ENCODE measurements at places on chromosomes 3 and 15. TPM values are rescaled to one million over a fixed set of nuclear protein-coding genes. Genes with fewer than 3 reads are reported as not detected.

SCN5A gene
- polyA plus RNA-seq: 0.97 TPM

ACTRT3 gene
- polyA plus RNA-seq: 5.2 TPM

ZNF502 gene
- polyA plus RNA-seq: 14.0 TPM

ZMYND10 gene
- polyA plus RNA-seq: 4.1 TPM

TMC3 gene
- polyA plus RNA-seq: 0.10 TPM

UCN2 gene
- polyA plus RNA-seq: 0.25 TPM

KBTBD13 gene
- polyA plus RNA-seq: 0.06 TPM

DNA sequence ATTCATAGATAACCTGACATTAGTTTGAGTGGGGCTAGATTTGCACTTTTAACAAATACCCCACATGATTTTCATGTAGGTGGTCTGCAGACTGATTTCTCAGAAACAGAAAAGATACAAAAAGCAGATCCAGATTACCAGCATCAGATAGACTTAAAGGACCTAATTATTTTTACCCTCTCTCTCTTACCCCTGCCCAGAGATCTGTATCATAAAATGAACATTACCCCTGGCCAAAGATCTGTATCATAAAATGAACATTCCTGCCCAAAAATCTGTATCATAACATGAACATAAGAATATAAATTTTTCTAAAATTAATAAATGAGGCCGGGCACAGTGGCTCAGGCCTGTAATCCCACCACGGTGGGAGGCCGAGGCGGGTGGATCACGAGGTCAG is 14.6 kb upstream of the TRPC1 start:
- DNase-seq: no peak

DNA sequence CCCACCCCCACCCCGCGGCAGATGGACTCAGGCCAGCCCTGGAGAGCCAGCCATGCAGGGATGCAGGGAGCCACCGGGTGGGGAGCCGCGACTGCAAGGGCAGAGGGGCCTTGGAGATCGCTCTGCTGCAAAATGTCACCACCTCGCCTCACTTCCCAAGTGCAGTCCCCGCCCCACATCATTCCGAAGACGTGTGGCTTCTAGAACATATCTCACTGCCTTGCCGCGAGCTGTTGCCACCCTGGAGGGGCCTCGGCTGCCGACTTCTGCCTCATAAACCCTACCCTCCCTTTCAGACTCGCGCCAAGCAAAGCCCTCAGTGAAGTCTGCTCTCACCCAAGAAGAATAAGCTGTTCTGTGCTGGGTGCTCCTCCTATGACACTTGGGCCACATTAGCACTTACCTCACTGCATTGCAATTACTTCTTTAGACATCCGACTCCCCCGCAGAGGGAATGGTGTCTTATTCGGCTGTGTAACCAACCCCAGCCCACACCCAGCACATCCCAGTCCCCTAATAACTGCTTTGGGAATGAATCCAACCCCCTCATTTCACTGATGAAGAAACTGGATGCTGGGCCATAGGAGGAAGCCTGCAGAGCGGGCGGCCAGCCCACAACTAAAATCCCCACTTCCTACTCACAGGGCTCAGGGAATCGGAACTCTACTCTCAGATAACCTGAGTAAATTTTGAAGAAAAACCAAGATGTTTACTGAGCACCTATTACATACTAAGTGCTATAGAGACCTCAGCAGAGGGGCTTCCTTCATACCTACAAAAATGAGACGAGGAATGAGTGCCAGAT is 8.6 kb downstream of the TLE3 start:
- DNase-seq: no peak

DNA sequence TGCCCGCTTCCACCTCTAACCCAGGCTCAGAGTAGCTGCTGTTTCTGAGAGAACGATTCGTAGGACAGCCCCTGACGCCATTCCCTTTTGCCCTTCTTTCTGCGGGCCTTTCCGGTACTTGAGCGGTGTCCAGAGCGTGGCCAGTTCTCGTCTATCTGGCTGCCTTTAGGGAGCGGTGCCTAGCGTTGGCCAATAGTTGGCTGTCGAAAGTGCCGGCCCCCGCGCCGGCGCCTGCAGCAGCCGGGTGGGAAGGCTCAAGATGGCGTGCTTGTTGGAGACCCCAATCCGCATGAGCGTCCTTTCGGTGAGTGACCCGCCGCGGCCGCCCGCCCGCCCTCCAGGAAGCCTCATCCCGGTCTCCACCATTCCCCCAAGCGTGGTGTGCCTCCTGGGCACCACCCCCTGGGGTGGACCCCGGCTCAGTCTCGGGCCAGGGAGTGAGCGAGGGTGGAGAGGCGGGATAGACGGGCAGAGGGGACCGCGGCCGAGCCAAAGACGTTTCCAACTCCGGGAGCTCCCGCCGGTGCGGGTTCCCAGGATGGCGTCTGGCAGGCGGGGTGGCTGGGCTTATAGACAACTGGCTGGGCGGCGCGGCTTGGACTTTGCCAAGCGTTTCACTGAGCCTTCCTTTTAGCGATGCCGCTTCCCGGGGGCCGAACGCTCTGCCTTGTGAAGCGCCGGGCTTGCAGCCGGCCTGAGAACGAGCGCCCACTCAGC is at the start of gene ARMC8:
ARMC8 (plus strand) TSS at position 6 of the 717 bp plus-strand sequence; CDS start at position 260, 254 bp downstream.
- peak; percentile 87 for DNase-seq

DNA sequence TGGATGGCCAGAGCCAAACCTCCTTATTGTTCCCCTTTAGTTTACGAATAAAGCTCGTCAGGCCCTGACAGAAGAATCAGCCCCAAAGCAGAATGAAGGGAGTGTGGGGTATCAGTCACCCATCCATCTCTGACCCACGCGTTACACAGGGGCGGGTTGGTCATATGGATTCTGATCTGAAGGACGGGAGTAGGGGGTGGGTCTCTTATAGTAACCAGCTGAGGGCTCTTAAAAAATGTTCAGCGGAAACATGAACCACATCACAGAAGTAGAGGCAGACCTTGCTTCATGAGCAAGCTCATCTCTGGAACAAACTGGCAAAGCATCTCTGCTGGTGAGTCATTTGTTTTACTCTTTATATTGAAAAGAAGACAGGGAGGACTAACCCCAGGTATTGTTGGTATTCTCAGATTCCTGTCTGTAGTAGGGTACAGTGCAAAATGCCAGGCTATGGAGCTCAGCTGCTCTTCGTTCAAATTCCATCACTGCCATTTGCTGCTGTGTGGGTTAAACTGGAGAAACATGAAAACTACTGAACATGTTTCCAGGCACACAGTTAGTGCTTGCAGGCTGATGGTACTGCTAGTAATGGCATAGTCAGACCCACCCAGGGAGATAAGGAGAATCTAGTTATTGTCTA is at the start of gene CXCR6:
CXCR6 (plus strand) TSS at position 258 of the 640 bp plus-strand sequence. CDS start 3,018 bp downstream, outside the sequence.
- DNase-seq: no peak

GRCh38 chr15:80929225-80929624 is 60.4 kb downstream of the MESD start:
- DNase-seq: no peak

- no peak for DNase-seq
These were observed 109.4 kb downstream of the ATG7 start for GRCh38 chr3:11381563-11381962.

- DNase-seq: no peak
These were observed 34.5 kb upstream of the AP4E1 start for GRCh38 chr15:50873935-50874361.

- DNase-seq: no peak
These were observed 8.0 kb downstream of the PIK3CA start for GRCh38 chr3:179156170-179156569.

DNA sequence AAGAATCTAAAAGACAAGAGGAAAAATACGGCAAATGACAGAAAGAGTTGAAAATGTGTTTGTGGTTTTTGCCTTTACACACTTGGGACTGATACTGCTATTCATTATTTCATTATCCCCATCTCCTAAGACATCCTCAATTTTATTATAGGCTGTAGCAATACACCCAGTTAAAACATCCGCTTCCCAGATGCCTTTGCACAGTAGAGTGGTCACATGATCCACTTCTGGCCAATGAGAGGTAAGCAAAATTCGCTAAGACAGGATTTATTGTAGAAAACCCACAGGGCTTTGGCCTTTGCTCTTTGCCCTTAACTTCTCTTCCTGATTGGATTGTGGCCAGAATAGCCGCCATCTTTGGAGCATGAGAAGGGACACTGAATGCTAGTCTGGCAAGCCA is 53.2 kb upstream of the BOC start:
- DNase-seq: no peak

DNA sequence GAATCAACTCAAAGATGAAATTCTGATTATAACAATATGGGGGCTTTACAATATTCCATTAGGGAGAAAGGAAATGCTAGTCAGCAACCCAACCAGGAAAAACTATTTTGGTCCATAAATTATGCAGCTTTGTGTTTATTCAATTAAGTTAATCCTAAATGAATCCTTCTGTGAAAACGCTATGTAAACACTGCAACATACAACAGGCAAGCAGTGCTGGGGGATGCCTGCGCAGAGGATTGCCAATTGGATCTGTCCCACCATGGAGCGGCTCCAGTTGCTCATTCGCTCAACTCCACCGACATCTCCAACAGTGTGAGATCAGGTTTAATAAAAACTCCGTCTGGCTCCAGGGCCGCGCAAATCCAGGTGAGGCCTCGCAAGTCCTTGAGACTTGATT is 290.5 kb upstream of the VEPH1 start:
- no peak for DNase-seq

GRCh38 chr3:168260859-168261258 is 165.1 kb upstream of the GOLIM4 start:
- DNase-seq: no peak

GRCh38 chr3:181328346-181328745 is 338.8 kb upstream of the DNAJC19 start:
- no peak for DNase-seq

- no peak for DNase-seq
These were observed 379.0 kb upstream of the TPRG1 start for GRCh38 chr3:188792793-188793192.

- no peak for DNase-seq
These were observed 183.0 kb downstream of the ABHD5 start for GRCh38 chr3:43873723-43874122.

- DNase-seq: no peak
These were observed 193.6 kb downstream of the CLSTN2 start for GRCh38 chr3:140128631-140129030.

GRCh38 chr3:104526901-104527401 is 839.8 kb upstream of the ALCAM start:
- DNase-seq: no peak

DNA sequence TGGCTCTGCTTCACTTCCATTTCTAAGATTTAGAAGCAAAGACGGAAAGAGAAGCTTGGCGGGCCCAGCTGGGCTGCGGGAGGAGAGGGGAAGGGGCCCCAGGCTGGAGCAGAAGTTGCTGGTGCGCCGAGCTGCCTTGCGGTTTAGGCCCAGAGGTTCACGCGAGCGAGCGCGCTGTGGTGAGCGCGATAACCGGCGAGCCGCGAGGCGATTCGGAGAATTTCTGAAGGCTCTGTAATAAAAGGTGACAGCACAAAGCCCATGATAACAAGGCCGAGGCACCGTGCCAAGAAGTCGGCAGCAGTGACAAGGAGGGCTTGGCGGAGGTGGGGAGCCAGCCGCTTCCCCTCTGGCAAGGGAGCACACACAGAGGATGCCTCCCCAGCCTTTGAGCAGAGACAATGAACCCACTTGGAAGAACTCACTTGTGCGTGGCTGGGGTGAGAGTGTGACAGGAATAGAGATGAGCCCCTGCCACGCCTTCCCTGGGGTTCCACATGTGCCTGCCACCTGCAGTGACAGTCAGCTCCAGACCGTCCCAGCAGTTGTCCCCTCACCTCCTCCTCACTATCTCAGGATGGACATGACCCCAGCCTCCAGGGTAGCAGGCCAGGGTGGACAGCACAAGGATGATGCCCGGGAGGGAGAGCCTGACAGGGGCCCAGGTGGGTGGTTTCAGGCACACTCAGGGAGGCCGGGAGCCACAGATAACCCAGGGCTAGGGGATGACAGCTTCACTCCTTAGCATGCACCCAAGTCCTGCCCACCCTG is 315.2 kb downstream of the UACA start:
- DNase-seq: no peak

DNA sequence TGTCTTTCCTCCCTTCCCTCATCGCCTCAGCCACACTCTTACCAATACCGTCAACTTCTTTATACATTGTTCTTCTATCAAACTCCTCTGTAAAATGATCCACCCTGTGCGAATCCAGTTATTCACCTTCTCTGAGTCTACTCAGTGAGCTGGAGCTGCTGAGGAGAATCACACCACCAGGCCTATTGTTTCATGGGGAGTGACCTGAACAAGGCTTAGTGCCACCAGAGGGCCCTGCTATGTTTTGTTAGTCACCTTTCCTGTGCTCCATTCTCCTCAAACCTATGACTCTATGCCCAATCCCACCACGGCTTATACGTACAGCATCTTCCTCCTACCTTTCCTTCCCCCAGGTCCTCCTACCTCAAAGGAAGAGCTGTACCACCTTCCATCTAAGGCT is 50.4 kb upstream of the MED12L start:
- no peak for DNase-seq

DNA sequence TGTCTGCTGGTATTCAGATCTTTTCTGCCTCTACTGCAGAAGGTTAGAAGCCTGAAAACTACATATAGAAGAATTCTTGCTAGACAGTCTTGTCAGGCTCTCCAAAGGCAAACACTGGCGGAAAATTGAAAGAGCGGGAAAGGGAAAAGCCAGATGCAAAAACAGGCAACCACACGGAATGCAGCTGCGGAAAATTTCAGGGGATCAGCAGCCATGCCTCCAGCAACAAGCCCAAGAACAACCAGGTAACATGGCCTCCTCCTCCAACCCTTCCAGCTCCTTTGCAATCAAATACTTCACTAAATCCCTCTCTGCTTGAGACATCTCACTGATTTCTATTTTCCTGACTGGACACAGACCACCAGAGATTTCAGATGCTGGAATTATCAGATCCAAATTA is 9.6 kb downstream of the UBP1 start:
- no peak for DNase-seq

- DNase-seq: no peak
These were observed 139.8 kb upstream of the SEMA6D start for GRCh38 chr15:47577461-47577860.

- no peak for DNase-seq
These were observed 610.9 kb upstream of the ALCAM start for GRCh38 chr3:104755791-104756190.

DNA sequence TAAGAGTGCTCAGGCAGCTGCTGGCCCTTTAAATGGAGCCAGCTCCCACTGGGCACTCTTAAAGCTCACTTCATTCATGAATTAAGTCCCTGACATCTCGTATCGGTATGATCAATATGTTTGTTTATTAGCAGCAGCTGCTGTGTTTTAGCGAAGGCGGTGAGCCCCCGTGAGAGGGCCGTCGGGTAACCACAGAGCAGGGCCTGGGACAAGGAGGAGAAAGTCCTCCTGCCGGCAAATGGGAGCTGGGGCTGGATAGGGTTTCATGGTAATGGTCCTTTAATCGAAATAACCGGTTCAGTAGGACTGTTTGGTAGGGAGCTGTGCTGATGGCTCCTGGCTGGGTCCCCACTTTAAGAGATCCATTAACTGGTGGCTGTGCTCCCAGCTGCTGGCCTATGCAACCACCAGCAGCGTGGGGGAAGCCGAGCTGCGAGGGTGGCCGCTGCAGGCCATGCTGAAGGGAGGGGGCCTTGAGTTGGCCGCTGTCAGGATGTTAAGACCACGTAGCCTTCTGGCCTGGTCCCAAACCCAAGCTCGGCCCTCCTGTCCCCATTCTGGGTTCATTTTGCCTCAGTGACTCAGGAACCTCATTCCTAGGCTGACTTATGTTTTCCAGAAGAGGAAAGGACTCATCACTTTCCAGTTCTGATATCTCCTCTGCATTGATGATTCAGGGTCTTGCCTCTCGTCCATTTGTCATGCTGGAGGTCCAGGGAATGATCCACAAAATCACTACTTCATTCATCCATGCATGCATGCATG is 67.6 kb upstream of the NTRK3 start:
- DNase-seq: no peak

Measured in right renal cortex interstitium (tissue), 3 donors.